Mononuclear cell (primary cell): ENCODE measurements at places on chromosomes 5 and 9. TPM values are rescaled to one million over a fixed set of nuclear protein-coding genes. Genes with fewer than 3 reads are reported as not detected.

GADD45G gene
- total RNA-seq, result 1.8 TPM

TSSK1B gene
- 0.10 TPM for total RNA-seq

NNT gene
- 30.6 TPM for total RNA-seq

PCDHA1 gene
- not detected for total RNA-seq

SLC34A1 gene
- 0.21 TPM for total RNA-seq

PCDHGB5 gene
- total RNA-seq, result 0.84 TPM

KCNT1 gene
- total RNA-seq, result 0.10 TPM

STOM gene
- 82.3 TPM for total RNA-seq

PSD2 gene
- total RNA-seq, result 0.10 TPM

FOXI1 gene
- total RNA-seq, result 0.10 TPM

ZNF354C gene
- total RNA-seq, result 3.3 TPM

APBA1 gene
- total RNA-seq, result 0.52 TPM

CACFD1 gene
- total RNA-seq, result 2.3 TPM
